GM23248 (cell line): ENCODE measurements at places on chromosomes 1 and 21. TPM values are rescaled to one million over a fixed set of nuclear protein-coding genes. Genes with fewer than 3 reads are reported as not detected.

Gene GPR161
- 9.0 and 14.2 TPM in 2 replicates for total RNA-seq

Gene MYBPH
- total RNA-seq: 0.11 and 1.4 TPM in 2 replicates

Gene PTPRC
- total RNA-seq: 0.38 and 0.86 TPM in 2 replicates

Gene KRTAP19-8
- not detected in 2 replicates for total RNA-seq

Gene TMEM61
- not detected in 2 replicates for total RNA-seq

Gene ROR1
- total RNA-seq: 12.0 and 20.9 TPM in 2 replicates

Gene IFI16
- total RNA-seq: 36.4 and 45.5 TPM in 2 replicates

Gene FMN2
- total RNA-seq: 114 and 141 TPM in 2 replicates

Gene PAPPA2
- total RNA-seq: 7.0 and 8.1 TPM in 2 replicates

Gene PRDM15
- total RNA-seq: 2.5 and 4.2 TPM in 2 replicates

Gene TSPAN1
- not detected in 2 replicates for total RNA-seq

Gene EPHA2
- total RNA-seq: 20.4 and 21.7 TPM in 2 replicates

Gene FCRLB
- total RNA-seq: 8.3 and 14.5 TPM in 2 replicates

Gene OLFML3
- 156 and 168 TPM in 2 replicates for total RNA-seq

DNA sequence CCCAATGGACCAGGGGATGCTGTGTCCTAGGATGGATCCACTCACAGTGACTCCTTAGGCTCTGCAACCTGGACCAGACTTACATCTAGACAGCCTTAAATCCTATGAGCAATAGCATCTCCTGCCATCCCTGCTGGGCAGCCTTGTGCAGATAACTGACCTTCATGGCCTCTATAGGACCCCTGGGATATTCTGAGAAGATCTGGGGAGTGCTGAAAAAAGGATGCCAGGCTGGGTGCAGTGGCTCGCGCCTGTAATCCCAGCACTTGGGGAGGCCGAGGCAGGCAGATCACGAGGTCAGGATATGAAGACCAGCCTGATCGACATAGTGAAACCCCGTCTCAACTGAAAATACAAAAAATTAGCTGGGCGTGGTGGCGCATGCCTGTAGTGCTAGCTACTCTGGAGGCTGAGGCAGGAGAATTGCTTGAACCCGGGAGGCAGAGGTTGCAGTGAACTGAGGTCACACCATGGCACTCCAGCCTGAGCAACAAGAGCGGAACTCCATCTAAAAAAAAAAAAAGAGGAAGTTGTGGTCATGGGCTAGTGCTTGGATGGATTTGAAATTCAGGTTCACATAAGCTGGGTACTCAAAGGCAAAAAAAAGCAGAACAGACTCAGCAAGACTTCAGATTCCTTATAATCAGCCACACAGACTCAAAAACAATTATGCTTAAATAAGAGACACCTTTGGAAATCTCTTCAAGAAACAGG lies 10.9 kb upstream of the SH2D1B start:
- no peak for DNase-seq

DNA sequence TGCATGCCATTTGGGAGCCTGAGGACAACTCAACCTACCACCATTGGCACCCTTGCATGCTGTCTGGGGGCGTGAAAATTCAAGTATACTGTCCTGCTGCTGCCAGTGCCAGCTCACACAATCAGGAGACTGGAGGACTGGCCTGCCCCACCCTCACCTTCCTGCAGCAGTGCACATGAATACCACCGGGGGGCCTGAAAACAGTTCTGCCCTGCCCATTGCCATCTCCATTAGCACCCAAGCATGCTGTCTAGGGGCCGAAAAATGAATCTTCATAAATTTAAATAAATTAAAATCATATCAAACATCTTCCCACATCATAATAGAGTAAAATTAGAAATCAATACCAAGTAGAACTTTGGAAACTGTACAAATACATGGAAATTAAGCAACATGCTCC lies 322.1 kb upstream of the TMPRSS15 start:
- no peak for DNase-seq

DNA sequence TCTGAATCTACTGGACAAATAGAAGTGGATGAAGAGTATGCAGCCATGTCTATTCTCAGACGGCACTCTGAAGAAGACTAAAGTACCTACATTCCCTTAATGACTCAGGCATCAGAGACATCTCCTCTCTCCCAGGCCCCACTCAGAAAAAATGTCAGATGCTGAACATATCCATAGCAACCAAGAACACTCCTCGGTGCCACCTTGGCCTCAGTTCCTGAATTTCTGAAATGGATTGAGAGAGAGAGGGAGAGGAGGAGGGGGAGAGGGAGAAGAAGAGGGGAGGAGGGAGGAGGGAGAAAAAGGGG lies 16.0 kb upstream of the OVAAL start:
- peak; percentile 55 for DNase-seq

GRCh38 chr1:7153464-7153863 lies 368.2 kb downstream of the CAMTA1 start:
- DNase-seq: no peak

GRCh38 chr21:35607406-35607805 lies 452.9 kb downstream of the SETD4 start:
- DNase-seq: no peak

- no peak for DNase-seq
Measured at GRCh38 chr21:17784604-17785402, 34.4 kb downstream of the C21orf91 start.

DNA sequence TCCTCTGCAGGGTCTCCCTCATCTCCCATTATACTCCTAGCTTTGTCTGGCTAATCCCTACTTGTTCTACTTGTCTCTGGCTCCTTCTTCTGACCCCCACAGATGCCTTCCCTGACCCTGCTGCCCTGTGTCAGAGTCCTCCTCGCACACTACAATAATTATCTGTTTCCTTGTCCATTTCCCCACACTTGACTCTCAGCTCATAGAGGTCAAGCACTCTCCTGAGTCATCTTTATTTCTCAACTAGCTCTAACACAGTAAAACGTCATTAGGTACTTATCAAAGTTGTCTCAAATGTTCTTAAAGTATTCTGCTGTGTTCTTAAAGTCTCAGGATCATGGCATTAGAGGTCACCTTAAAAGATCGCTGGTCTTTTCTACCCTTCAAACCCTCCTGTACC lies 47.1 kb downstream of the C8A start:
- DNase-seq: peak; percentile 72

DNA sequence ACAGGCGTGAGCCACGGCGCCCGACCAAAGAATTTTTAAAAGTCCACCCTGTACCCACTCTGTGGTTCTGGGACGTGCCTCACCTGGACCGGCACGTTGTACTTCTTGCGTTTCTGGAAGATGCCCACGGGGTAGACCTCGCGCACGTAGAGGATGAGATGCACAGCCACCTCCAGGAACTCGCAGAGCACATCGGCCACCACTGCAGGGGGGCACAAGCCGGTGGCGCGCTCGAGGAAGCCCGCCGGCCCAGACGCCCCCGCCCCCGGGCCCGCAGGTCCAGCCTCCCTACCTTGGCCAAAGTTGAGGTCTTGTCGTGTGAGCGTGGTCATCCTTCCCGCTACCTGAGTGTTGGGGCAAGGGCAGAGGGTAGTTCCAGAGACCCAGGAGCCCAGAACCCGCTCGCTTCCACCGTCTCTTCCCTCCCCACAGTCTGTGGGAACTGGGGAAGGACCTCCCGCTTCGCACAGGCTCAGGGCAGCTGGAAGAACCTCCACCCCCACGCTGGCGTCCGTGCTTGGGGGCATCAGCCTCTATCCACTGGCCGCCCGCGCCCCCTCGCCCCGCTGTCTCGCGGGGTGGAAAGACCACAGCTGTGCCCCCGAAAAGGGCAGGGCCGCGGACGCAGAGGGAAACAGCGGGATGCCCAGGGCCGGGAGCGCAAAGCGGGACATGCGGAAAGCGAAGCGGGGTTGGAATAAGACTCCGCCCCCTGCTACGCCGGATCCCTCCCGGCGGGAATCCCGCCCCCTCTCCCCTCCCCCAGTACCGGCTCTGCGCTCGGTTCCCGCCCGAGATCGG lies 478 bp downstream of the MAD2L2 start:
- DNase-seq: no peak

GRCh38 chr21:26449161-26449560 lies 123.9 kb downstream of the CYYR1 start:
- peak; percentile 88 for DNase-seq

GRCh38 chr21:26934383-26934782 lies 32.5 kb downstream of the ADAMTS5 start:
- no peak for DNase-seq

DNA sequence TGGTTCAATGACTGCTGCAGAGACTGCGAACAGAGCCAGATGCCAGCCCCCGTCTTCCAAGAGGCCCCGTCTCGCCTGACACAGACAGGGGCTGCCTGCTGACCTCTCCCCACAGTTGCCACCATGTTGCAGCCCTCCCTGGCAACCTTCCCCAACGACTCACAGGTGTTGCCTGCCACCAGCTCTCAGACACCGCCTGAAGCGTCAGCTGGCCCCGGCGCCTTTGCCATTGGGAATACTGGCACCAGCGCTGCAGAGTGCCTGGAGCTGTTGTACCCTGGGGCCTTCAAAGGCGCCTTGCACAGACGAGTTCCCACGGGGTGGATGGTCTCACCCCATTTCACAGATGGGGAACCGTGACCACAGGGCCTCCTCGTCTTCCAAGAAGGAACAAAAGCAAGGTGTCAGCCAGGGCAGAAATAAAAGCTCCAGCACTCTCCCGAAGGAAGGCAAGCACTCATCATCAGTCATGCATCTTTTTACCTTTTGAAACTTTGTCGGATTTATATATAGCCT lies 167.0 kb downstream of the ADSS2 start:
- DNase-seq: no peak

DNA sequence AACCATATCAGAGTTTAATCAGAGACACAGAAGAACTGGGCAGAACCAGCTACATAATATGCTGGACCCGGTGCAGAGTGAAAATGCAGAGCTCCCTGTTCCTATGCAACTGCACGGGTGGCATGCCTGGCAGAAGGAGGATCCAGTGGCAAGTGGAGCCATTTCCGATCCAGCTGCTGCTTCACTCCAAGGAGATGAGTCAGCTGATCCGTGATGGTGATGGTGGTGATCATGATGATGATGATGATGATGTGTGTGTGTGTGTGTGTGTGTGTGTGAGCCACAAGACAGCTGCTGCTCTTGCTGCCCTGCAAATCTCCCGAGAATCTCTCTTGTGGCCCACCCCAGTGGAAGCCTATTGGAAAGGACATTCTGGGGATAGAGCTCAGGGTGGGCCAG lies 133.0 kb downstream of the URB2 start:
- peak; percentile 84 for DNase-seq

DNA sequence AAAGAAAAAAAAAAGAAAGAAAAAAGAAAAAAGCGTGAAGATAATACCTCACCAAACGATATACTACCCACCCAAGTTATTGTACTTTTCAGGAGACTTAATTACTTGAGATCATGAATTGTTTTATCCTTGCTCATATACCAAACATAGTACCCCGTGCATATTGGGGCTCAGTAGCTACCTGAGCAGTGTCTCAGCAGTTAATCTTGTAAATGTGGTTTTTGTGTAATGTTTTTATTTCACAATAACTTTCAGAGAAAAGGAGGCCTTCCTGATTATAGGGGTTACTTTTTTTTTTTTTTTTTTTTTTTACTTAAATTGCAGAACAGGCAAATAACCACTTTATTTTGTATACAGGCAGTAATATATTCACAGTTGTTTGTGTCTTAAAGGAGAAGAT lies 80.3 kb downstream of the OSBPL9 start:
- peak; percentile 40 for DNase-seq

- no peak for DNase-seq
Measured at GRCh38 chr1:242787968-242788367, 263.5 kb upstream of the PLD5 start.

- peak; percentile 9 for DNase-seq
Measured at GRCh38 chr1:166920561-166921475, 44.8 kb upstream of the TADA1 start.

GRCh38 chr1:70227439-70227838 lies 6.3 kb downstream of the SRSF11 start:
- peak; percentile 12 for DNase-seq

- DNase-seq: peak; percentile 34
Measured at GRCh38 chr1:25648681-25649440, 32.3 kb downstream of the MAN1C1 start.

DNA sequence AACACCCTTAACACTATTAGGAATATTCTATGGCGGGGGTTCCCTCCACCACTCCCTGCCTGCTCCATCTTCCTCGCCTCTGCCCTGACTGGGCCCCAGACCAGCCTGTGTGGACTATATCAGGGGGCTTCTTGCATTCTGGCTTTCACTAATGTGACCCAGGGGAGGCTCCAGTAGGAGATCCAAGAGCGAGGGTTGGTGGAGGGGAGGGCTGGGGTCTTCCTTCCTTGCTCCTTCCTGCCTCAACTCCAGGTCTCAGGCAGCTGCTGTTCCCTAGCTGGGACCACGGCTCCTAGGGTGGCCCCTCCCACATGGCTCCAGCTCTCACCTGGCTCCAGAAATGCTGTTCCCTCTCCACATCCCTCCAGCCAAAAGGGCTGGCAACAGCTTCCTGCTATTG lies 257.4 kb downstream of the MATN1 start:
- no peak for DNase-seq

- DNase-seq: peak; percentile 61
Measured at GRCh38 chr1:16677552-16678431, 11.0 kb upstream of the RNU1-3 start.

- DNase-seq: no peak
Measured at GRCh38 chr1:11854519-11854918, 4.2 kb downstream of the NPPB start.

- DNase-seq: no peak
Measured at GRCh38 chr1:116545359-116545705, 25.5 kb downstream of the CD58 start.

GRCh38 chr1:243723050-243723449 lies 127.0 kb downstream of the AKT3 start:
- no peak for DNase-seq

- no peak for DNase-seq
Measured at GRCh38 chr1:58780411-58780810, 3.4 kb downstream of the JUN start.

DNA sequence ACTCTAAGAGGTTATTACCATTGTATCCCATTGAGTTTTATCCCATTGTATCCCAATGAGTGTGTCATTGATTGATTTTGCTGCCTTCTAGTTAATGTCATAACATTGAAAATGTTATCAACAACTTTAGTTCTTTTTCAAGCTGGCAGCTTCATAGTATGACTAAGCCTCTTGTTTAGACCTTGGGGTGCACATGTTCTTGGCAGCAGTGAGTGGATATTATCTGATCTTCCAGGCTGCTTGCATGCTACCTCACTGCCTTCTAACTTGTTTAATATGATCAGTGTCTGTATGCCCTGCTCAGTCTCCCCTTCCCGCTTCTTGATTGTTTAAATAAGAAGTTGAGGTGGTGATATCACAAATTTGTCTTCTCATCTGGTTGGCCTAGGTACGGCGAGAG lies 24.6 kb downstream of the NTPCR start:
- peak; percentile 48 for DNase-seq

- DNase-seq: no peak
Measured at GRCh38 chr1:116775116-116775752, 21.0 kb downstream of the CD2 start.

- DNase-seq: no peak
Measured at GRCh38 chr1:27755865-27756264, 17.2 kb upstream of the STX12 start.

DNA sequence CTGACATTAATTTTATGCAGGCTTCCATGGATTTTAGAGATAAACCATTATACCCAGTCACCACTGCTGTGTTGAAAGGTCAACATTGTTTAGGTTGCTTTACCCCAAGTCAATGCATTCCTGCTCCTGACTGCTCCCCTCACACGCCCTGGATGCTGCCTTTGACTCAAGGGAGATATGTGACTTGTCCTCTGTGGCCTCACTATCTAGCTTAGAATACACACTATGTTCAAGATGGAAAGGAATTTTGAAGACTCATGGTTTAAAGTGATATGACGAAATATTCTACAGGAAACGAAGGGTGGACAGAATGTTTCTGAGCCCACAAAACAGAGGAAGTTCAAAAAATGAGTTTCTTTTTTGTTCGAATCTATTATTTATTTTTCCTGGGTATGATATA lies 170.4 kb upstream of the NR5A2 start:
- DNase-seq: peak; percentile 56
